GM10248 (cell line): ENCODE measurements at places on chromosomes 5 and 9.

GRCh38 chr5:441996-442334 lies 1.0 kb upstream of the EXOC3 start:
- no peak for DNase-seq

DNA sequence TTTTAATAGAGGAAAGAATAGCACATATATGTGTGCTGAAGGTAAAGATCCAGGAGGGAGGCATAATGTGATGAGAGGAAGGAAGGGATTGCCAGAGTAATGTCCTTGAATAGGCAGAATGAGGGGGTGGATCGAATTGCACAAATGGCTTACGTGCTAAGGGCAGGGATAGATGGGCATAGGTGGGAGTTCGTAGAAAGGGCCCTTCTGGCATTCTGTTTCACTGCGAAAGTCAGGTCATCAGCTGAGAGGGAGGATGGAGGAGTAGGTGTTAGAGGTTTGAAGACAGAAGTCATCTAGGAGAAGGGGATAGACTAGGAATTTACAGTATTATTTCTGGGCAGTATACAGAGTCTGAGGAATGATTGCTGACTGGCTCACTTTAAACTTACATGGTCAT lies 32.1 kb downstream of the CNOT6 start:
- DNase-seq, result no peak

- no peak for DNase-seq
These were observed 69.2 kb upstream of the RPS23 start for GRCh38 chr5:82347201-82347865.

DNA sequence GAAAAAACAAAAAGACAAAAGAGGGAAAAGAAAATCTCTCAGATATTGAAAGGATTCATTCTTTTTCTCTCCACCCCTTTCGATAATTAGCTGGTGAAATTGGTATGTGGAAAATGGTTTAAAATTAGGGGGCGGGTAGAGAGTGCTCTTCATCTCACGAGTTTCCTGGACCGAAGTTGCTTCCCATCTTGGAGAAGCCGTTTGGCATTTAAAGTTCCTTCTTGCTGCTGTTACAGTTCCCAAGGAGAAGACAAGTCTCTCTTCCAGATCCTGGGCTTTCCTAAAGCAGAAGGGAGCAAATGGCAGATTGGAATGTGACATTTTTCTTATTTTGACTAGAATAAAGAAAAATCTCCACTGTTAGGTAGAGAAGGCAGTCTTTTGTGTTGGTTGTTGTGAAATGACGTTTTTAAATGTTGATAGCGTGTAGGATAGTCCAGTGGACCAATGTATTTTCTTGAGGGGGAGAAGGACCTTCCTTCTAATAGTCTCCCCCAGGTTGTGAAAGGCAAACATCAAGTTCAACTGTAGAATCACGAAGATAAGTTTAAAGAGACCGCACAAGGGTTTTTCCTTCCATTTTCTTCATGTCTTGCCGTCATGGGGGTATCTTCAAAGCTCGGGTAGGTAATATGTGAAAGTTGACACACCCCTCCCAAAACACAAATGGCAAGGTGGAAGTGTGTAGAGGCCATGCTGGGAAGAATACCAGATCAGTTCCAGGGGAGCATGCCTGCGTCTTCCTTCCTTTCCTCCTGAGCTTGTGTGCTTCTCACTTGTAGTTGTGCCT lies 77.5 kb downstream of the EHMT1 start:
- no peak for DNase-seq

DNA sequence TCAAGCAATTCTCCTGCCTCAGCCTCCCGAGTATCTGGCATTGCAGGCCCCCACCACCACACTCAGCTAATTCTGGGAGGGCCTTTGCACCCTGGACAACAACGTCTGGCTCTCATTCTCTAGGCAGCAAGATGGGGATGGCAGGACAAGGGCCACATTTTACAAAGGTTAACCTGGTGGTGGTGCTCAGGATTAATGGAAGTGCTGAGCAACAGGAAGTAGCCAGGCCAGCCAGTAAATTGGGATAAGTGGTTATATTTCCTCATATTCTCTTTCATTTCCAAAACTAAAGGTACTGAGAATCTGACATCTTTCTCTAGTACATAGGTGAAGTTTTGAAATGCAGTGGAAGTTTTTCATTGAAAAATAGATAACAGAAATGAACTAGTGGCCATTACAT lies 24.7 kb upstream of the ASPN start:
- DNase-seq, result no peak

GRCh38 chr9:124281931-124282371 lies 24.2 kb downstream of the NEK6 start:
- DNase-seq, result no peak

DNA sequence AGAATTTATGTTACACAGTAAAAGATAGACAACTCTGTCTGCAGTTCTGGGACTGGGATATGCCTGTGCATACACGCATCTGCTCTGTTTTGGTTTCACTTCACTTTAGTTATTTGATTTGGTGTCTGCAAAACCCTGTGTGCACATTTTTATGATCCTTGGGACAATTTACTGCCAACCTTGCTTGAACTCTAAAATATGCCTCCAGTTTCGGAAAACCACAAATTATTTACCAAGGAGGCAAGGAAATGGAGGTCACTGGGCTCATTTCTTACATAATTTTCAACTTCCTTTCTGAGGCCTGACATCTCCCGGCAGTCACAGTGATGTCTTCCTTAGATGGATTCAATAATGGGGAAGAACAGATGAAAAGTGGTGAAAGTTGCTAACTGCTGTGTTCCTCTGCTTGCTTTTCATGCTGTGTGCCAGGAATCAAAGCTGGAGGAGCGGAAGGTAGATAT lies 61.2 kb upstream of the TAF11L2 start:
- peak; percentile 39 for DNase-seq

DNA sequence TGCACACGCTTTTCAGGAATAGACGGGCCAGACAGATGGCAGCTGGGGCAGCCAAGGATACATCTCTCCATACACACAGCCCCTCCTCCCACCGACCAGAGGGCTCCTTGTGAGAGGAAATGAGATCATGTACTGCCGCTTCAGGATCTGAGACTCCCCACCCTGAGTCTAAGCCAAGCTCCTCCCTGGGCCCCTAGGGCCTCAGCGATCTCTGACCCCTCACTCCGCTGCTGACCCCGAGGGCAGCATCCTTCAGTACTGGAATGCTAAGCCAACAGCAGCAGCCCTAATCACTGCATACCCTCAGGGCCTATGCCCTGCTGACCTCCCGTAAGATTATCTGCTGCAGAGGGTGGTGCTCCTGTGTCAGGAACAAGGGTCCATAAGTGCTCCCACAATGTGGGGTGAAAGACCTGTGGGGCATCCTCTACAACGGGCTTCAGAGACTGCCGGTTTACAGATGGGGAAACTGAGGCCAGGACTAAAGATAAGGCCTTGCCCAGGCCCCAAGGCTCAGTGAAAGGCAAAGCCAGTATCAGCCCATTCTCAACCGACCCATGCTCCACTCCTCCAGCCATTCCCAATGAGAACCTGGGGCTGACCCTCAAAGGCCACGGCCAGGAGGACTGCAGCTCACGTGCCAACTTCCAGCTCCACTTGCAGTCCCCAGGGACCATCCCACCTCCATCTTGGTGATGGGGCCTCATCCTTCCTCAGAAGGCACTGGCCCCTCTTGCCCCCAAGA lies 37.5 kb downstream of the BICD2 start:
- DNase-seq, result no peak
